Cardiac septum (tissue), 1 donor: ENCODE measurements at places on chromosomes 6 and 20.

DNA sequence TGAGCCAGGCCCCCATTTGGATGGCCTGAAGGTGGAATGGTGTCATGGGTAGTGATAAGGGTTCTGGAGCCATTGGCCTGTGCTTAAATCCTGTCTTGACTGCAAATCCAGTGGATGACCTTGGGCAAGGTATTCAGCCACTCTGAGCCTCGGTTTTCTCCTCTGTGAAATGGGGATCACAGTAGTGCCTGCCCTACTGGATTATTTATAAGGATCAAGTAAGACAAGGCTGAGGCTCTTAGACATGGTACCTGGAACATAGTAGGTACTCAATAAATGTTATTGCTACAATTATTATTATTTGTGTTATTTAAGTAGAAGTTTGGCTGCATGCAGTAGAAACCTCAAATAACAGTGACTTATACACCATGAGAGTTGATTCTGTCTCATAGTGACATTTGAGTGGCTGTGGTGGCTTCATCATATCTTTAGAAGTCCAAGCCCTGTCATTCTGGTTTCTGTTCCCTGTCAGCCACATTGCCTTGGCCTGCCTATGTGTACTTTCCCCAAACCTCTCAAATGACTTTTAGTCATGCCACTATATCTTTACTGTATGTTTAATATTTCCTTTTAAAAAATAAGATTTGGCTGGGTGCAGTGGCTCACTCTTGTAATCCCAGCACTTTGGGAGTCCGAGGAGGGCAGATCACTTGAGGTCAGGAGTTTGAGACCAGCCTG, 37.6 kb upstream of the CHMP4B start:
- no peak for DNase-seq

DNA sequence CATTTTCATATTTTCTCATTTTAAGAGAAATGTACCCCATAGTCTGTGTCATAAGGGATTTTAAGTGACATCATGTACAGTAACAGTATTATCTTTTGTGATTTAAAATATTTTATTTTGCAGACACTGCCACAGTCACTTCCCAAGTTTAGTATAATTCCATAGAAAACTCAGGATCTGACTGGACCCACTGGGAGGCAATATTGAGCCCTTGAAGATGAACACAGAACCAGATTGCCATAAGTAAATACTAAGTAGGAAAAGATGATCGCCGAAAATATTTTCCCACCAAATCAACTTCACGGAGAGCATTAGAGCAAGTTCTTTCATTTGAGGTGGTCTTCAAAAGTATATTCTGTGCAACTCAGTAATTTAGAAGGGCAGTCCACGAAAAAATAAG, 17.6 kb upstream of the PKHD1 start:
- DNase-seq = no peak

DNA sequence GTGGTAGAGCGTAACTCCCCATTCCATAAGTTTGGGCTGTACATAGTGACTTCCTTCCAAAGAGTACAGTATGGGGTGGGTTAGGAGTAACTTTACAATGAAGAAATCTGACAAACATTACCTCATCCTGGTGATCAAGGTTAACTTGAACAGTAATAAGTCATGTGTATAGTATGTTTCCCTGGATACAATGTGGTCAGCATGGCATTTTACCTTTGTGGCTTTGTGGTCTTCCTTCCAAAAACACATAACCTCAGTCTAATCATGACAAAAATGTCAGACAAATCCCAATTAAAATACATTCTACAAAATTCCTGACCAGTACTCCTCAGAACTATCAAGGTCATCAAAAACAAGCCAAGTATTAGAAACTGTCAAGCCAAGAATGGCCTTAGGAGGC, 225.1 kb downstream of the UBE3D start:
- no peak for DNase-seq

DNA sequence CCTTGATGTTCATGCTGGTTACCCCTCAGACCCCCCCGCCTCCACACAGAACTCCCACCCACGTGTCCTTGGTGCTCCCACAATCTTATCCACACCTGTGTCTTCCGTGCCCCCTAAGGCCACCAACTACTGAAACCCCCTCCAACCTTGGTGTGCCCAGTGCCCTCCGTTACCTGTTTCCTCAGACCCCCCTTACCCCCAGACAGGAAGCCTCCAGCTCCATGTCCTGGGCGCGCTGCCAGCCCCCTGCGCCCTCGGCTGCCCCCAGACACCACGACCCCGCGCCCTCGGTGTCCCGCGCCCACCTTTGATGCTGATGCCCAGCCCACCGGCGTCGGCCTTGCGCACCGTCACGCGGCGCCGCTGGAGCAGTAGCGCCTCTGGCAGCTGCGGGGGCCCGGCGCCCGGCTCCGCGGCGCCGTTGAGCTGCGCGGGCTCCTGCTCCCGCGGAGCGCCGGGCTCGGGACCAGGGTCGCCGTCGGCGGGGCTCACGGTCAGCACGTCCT, 504 bp downstream of the SNTA1 start:
- no peak for DNase-seq

GRCh38 chr6:36793296-36793912, 45.8 kb downstream of the CPNE5 start:
- DNase-seq = no peak

DNA sequence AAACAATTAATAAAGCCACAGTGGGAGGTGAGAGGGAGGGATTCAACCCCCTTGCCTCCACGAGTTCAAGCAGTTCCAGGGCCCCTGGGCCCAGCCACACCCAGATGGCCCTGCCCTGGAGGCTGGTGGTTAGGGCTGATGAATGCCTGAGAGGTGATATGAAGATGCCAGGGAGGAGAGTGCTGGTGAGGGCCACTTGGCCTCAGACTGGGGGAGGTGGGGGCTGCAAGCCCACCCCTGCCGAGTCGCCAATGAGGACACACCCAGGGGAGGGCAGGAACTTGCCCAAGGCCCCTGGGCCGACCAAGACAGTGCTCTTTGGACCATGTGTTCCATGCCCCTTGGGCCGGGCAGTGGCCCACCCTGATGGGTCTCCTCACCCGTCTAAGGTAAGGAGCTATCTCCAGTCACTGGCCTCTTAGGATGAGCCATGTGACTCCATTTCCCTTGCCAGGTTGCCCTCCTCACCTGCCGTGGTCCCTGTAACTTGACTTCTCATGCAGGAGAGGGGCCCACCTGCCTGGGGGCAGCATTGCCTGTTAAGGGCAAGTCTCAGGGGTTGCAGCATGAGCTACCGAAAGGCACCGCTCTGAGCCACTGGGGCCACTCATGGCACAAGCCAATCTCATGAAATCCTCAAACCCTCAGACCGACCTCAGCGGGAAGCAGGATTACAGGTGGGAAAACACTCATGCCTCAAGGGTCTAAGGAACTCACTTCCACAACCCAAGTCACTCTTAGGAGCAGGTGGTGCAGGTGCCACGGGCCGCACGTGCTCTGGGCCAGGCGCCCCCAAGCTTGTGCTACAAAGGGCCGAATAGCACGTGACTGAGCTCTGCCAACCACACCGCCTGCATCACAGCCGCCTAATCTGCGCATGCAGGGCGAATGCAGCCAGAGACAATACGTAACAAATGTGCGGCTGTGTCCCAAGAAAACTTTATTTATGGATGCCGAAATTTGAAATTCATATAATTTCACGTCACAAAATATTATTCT, 147.4 kb upstream of the MLN start:
- no peak for DNase-seq

GRCh38 chr6:42937548-42938427, 8.5 kb downstream of the CNPY3 start:
- DNase-seq = no peak

DNA sequence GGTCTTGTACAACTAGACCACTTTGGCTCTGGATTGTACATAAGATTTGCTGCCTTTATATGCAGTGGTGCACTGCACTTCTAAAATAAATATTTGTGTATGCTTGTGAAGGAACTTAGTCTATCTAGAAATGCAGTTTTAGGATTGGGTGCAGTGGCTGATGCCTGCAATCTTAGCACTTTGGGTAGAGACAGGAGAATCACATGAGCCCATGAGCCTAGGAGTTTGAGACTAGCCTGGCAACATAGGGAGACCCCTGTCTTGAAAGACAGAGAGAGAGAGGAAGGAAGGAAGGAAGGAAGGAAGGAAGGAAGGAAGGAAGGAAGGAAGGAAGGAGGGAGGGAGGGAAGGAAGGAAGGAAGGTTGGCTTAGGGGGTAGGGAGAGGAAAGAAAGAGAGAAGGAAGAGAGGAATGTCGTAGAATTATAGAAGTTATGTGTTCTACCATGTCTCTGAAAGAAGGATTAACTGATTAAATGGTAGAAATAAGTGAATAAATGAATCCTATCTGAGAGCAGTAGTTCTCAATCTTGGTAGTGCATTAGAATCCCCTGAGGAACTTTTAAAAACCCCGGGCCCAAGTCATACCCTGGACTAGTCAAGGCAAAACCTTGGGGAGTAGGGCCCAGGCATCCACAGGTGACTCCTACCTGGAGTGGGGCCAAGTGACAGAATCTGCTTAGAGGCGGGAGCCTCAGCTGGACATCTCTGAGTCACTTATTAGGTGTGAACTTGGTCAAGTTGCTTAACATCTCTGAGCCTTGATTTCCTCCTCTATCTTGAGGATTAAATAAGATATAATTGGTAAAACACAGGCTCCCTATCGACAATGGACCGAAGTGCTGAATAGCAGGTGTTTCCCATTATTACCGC, 130.3 kb downstream of the ZNF217 start:
- no peak for DNase-seq
